ENCODE measurements at places on chromosomes 1 and 21.

- DNase-seq = no peak
Observed at GRCh38 chr1:64489707-64490106, 19.8 kb downstream of the CACHD1 start.

DNA sequence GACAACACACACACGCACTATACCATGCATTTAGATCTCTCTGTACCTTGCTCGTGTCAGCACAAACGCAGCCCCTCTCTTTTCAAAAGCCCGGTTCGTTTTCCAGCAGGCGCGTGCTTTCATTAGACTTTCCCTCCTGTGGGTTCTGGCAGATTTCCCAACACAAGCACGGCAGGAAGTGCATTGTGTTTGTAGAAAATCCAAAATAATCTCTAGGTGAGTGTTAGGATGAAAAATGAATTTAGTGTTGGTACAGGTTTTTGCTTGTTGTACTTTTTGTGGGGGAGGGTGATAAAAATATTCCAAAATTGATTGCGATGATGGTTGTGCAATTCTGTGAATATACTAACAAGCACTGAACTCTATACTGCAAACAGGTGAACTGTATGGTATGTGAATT lies 54.1 kb upstream of the POFUT2 start:
- DNase-seq = no peak

DNA sequence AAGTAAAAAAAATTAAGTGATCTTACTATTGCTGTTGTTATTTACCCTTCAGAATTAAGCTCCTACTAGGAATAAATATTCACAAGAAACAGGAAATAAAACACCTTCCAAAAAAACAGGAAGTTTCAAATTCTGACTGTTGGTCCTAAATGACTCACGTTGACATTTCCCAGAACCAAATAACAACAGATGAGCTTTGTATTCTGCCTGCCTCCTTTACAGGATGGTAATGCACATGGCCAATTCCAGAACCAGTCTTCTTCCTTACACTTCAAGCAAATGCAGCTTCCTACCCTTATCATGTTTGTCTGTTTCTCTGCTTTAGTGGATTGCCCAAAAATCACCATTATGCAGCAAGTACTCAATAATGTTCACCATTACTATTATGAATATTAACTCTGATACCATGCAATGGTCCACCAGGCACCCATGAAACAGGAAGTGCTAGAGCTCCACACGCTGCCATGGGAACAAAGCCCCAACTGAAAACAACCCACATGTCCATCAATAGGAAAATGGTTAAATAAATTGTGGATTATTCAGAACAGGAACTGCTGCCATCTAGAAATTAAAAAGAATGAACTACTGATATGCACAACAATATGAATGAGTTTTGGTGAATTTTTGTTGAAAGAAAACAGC lies 8.9 kb downstream of the CASP9 start:
- no peak for DNase-seq

GRCh38 chr1:229080361-229080760 lies 190.6 kb upstream of the RAB4A start:
- no peak for DNase-seq

DNA sequence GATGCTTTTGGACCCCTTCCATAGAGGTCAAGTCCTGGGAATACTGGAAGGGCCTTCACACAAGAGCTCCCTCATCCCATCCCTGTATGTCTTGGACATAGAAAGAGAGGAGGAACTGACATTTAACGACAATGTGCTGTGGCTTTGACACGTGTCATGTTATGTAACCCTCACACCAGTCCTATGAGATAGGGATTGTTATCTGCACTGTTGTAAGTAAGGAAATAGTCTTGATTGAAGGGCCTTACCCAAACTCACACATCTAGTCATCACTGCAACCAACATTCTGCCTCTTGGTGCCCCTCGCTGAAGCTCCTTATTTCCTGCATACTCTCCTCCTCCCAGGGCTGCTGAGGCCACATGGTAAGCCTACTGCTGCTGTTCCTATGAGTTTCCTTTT lies 63.7 kb upstream of the ANGPTL1 start:
- no peak for DNase-seq

DNA sequence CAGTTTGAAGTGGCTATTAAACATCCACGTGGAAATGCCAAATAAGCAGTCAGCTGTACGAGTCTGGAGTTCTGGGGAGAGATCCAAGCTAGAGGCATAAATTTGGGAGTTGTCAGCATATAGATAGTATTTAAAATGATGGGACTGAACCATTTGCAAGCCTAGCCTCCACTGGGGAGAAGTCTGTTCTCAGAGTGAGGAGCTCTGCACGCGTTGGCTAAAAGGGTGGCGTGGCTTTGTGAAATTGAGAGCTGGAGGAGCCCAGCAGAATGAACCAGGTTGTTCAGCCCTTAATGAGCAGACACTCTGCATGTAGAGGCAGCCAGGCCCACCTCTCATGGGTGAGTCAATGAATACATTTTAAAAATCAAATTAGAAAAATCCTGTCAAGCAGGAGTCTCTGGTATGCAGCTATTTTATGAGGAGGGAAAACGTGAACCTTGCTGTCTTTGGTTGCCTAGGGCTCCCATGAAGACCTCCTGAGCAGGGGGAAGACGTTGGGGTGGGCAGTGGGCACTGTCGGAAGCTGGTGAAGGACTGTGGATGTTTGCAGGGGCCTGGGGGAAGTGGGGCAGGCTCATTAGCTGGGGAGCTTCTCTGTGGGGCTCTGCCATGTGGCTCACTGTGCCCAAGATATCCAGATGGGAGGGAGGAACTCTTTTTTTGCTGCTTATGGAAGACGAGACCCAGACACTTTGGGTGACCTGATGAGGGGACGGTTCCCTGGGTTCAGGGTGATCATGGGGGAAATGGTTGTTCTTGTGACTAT lies 18.8 kb downstream of the TMCC2 start:
- DNase-seq = no peak

GRCh38 chr1:98045211-98045766 lies 124.5 kb upstream of the DPYD start:
- no peak for DNase-seq

- DNase-seq = no peak
Observed at GRCh38 chr1:209355415-209355814, 228.1 kb upstream of the CAMK1G start.

GRCh38 chr1:243962541-243962940 lies 88.5 kb upstream of the ZBTB18 start:
- no peak for DNase-seq

DNA sequence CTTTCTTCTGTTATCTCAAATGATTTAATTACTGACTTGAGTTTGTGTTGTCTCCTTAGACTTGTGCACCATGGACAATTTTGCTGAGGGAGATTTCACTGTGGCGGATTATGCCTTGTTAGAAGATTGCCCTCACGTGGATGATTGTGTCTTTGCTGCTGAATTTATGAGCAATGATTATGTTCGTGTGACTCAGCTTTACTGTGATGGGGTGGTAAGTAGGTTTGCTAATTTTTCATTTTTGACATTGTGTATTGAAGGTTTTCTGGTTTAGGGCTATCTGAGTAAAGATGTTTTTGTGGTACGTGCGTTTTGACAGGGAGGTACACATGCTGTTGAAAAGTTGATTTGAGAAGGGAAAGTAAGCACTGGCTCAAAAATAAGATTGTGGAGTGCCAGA lies 14.1 kb downstream of the TTC3 start:
- DNase-seq = no peak

- DNase-seq = no peak
Observed at GRCh38 chr1:12618661-12618964, 603 bp upstream of the DHRS3 start.

- peak; percentile 27 for DNase-seq
Observed at GRCh38 chr1:155858800-155859233, 550 bp upstream of the SYT11 start.

- no peak for DNase-seq
Observed at GRCh38 chr1:31910933-31911332, 27.2 kb downstream of the PTP4A2 start.

DNA sequence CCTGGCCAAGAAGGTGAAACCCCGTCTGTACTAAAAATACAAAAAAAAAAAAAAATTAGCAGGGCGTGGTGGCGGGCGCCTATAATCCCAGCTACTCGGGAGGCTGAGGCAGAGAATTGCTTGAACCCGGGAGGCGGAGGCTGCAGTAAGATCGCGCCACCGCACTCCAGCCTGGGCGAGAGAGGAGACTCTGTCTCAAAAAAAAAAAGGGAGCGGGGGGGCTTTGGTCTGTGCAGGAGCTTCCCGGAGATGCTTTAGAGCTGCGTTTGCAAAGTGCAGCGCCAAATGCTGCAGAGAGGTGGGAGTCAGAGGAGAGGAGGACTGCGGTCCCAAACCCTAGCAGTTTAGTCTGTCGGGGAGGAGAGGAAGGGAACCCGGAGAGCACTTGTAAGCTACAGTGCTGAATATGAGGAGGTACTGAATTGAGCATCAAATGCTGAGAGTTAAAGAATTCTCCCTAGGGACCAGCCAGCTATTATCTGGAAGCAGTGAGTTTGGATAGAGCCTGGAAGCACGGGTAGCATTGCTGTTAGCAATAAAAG lies 569 bp downstream of the FALEC start:
- no peak for DNase-seq

DNA sequence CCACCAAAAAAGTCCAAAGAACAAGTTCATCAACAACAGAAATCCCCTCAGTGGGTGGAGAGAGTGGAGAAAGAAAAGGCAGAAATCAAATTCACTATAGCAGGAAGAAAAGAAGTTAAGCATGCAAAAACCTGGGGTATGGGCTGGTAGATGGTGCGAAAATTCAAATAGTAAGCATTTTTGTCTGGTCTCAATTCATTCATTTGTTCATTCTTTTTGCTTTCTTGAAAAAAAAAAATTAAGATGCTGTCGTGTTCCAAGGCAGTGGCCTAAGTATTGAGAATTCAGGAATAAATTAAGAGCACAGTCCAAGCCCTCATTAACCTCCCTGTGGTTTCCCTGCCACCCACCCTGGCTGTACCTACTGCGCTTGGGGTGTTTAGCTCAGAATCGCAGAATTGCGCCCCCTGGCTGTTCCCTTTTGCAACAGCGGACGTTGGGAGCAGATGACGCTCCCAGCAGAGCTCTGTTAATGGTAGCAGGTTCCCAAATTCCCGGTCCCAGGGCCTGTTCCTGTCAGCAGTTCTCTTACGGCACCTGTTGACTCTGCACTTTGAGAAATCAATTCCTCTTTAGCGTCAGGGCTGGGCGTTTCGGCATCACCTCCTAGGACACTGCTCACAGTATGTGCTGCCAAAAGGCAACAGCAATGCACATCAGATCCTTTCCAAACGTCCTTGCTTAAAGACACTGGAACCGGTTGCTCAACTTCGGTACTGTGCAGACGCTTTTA lies 34.0 kb upstream of the SSX2IP start:
- peak; percentile 31 for DNase-seq

Measured in CD4-positive, alpha-beta T cell treated with Interferon alpha-2 for 1 hour (primary cell).